ENCODE measurements at places on chromosomes 7 and 10.

GRCh38 chr7:116259871-116260440 lies 49.6 kb downstream of the TES start:
- DNase-seq = no peak

DNA sequence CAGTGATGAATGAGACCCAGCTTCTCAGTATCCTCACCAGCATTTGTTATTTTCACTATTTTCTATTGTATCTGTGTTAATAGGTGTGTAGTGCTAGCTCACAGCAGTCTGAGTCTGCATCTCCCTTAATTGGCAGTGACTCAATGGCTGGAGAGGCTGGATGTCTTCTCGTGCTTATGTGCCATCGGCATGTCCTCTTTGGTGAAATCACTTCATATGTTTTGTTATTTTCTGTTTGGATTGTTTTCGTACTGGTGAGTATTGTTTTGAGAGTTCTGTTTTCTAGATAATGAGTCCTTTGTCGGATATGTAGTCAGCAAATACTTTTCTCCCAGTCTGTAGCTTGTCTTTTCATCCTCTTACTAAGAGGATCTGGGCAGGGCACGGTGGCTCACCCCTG lies 66.1 kb downstream of the AMZ1 start:
- no peak for DNase-seq

DNA sequence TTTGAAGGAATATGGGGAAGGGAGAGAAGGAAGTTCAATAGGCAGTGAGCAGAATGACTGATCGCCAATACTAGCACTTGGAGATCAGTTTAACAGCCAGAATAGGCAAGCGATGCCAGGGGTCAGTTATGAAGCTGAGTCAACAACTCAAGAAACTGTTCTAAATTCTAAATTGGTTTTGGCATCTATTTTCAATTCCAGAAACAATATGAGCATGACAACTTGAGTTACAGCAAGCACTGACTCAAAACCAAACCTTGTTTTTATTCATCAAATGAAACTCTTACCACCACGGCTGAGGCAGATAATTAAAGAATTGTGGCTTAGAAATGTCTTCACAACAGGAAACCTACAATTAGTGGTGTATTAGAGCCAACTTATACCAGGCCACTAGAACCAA lies 180.5 kb upstream of the ASAH2 start:
- DNase-seq = no peak

GRCh38 chr10:132926777-132927650 lies 15.4 kb downstream of the CFAP46 start:
- DNase-seq = no peak

DNA sequence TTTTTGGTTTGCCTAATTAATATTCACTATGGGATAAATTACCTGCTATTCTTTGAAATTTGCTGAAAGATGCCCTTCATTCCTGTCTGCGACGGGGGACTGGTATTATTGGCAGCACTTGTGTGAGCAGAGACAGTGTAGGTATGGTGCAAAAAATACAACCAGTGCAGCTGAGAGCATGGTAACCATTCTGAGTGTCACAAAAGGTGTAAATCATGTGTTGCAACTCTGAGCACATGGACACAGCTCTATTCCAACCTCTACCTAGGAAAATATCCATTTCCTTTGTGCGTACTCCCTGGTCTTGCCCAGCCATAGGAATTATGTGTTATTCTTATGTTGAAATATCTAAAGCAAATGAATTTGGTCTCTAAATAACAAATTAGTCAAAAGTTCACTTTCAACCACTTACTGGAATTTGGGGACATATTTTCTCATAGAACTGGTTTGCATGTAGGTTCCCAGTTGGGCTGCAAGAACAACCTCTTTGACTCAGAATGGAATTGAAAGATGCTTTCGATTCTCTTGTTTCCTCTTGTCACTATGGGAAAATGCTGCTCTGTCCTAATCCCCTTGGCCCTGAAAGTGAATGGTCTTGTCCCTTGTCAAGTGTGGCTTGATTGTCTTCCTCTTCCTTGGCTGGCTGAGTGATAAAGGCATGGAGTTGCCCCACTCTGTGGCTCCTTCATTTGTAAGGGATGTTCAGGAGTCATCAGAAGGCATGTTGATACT lies 57.0 kb downstream of the CELF2 start:
- DNase-seq = no peak

- no peak for DNase-seq
Measured at GRCh38 chr10:86017841-86018734, 348.5 kb downstream of the GRID1 start.

- no peak for DNase-seq
Measured at GRCh38 chr7:36762394-36762793, 38.1 kb upstream of the AOAH start.

DNA sequence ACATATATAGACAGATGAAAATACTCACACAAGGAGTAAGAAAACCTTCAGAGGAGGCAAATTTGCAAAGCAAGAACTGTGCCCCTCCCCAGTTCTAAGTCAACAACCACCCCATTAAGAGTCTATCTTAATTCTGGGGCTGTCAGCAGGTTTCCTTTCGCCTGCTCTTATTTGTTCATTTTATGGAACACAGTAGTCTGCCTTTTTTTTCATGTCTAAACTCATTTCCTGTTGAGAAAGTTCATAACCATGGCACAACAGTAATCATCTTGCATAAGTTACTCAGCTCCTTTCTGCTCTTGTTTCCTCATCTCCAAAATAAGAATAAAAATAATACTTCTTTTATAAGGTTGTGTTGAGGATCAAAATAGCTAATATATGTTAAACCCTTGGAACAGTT lies 25.8 kb upstream of the AMPH start:
- DNase-seq = no peak

- DNase-seq = no peak
Measured at GRCh38 chr7:11833431-11833830, 1.4 kb upstream of the THSD7A start.

DNA sequence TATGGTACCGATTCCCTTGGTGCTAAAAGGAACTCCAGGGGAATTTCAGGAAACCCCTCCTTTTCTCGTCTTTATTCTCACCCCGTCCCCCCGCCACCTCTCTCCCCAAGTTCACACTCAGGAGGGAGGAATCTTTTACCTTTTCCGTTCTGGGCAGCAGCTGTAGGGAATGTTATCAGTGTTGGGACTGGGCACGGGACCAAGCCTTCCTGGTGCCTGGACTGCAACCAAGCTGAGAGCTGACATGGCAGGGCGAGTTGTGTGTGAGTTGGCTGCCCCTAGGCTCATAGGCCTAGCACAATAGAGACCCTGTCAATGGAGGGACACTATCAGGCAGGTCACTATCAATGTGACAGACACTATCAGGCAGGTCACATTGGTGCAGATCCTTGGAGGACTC lies 121.4 kb downstream of the TCF7L2 start:
- DNase-seq = no peak

DNA sequence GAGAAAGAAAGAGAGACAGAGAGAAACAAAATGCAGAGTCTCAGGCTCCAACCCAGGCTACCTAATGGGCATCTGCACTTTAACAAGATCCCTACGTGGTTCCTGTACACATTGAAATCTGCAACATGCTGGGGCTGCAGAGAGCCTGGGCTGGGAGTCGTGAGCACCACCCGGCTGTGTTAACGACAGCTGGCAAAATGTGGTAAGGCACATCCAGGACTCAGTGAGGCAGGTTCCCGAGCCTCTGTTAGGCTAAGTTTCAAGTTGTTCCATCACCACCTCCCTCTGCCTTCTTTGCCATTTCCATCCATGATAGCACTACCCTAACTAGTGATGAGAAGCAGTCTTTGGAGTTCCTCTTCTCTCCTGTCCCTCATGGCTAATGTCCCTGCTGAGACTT lies 1.4 kb downstream of the AKR1B10 start:
- DNase-seq = no peak

- DNase-seq = no peak
Measured at GRCh38 chr7:28705350-28705749, 252.8 kb downstream of the TRIL start.

GRCh38 chr10:94439275-94439861 lies 37.0 kb downstream of the TBC1D12 start:
- no peak for DNase-seq

DNA sequence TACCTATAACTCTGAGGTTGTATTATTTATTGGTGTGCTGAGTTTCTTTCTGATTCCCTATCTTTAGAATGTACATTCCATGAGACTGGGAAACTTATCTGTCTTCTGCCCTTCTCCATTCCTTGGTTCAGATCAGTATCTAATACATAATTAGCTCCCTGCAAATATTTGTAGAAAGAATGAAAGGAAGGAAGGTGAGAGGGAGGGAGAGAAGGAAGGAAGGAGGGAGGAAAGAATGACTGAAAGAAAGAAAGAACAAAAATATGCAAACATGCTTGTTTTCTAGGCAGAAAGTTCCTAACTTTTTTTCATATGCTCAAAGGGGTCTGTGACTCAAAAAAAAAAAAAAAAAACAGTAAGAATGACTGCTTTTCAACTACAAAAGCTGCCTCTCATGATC lies 3.9 kb upstream of the USP6NL start:
- no peak for DNase-seq

DNA sequence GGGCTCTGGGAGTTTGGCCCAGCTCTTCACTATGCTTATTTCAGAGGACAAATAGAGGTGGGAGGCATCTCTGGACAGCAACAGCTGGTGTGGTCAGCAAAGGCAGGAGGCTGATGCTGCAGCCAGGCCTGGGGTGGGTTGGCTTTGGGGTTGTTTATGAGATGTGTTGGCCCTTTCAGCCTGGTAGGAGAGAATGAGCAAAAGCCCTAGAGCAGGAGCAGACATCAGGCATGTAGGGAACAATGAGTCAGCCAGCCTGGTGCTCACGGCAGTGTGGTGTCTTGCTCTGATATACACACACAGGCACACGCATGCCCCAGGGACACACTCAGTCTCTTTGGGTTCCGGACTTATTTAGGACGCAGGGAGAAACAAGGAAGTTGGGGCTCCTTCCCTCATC lies 157.1 kb downstream of the PRKCQ start:
- no peak for DNase-seq

- DNase-seq = no peak
Measured at GRCh38 chr7:26574476-26574875, 282.8 kb downstream of the SNX10 start.

All from cortex of kidney (tissue), 1 donor.